ENCODE measurements at places on chromosomes 6 and 20.

- peak; percentile 10 for DNase-seq
Measured at GRCh38 chr20:37243937-37244571, 17.6 kb downstream of the GHRH start.

DNA sequence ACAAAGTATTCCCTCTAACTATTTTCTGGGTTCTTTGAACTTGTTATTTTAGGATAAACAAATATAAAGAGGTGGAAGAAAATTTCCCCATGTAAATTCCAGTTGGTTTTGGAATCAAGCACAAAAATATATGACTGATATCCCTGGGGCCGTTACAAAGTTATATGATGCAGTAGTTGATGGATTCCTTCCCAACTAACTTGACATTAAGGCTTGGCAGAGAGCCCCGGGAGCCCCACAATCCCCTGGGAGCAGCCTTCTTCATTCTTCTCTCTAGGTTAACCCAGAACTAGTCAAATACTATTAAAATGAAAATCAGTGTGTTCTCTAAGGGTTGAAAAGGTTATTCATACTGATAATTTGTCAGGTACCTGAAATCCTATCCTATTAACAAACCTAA, 508.9 kb upstream of the SOX4 start:
- no peak for DNase-seq

- peak; percentile 85 for DNase-seq
Measured at GRCh38 chr6:34924831-34925625, 36.0 kb downstream of the ANKS1A start.

DNA sequence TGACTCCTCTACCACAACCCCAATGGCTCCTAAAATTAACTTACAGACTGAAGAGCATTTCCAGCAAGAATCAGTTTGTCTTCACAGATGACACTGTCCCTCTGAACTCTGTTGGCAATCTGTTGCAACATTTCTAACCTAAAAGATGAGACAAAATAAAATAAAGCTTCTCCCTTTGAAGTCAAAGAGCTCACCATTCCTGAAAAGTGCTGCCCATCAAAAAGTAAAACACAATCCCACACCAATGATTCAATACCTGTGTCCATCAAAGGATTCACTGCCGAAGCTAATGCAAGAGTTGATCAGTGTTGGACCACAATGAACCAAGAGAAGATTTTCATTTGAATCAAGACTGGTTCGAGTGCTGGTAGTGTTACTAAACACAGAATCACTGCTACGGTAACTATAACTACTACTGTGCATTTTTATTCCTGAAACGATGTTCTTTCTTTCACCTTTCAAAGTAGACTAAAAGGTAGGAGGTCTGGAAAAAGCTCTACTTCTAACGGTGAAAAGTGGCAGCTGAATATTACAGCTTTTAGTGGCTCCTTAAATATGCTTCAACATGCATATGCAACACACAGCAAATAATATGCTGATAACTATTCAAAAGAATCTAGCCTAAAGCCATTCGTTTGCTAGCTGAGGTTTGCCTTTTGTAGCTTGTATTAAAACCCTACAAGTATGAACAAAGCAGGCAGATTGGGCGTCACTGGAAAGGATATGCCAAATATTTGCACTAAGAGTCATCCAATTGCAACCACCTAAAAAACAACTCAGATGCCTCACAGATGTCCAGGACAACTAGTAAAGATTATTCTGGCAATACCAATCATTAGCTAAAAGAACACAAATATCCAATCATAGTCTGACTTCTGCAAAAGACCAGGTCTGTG, at the start of gene DST:
Gene DST, minus strand, starts transcription at position 524 of the 896 bp plus-strand sequence.
- DNase-seq: no peak

GRCh38 chr6:146341493-146342230, 202.0 kb upstream of the RAB32 start:
- DNase-seq: no peak

DNA sequence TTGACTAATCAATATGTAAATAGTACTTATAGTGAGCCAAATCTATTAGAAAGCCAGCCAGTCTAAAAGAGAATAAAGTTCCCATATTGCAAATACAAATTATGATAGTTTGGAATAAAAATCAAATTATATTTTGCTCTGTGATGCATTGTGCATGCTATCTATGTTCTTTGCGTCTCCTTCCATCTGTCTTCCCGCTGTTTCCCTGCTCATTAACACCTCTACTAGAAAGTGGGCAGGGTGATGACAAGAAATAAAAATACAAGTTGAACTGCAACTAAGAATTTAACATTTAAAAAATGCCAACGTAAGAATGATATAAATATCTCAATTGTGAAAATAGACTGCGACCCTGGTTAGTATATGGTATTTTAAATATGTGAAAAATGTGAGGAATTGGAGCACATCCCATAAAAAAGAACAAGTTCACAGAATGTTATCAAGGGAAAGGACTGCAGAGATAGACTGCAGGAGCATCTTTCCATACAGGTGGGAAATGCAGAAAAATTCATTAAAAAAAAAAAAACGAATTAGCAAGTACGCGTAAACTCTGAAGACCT, 157.6 kb upstream of the PDE7B start:
- DNase-seq: no peak

- DNase-seq: no peak
Measured at GRCh38 chr6:76984572-76984971, 478.7 kb downstream of the HTR1B start.

All from DMS79 treated with DMSO at 0.1 percent for 48 hours (cell line).